ENCODE measurements at places on chromosomes 5 and 9.

- no peak for DNase-seq
Observed at GRCh38 chr9:107161338-107161737, 121.7 kb upstream of the RAD23B start.

DNA sequence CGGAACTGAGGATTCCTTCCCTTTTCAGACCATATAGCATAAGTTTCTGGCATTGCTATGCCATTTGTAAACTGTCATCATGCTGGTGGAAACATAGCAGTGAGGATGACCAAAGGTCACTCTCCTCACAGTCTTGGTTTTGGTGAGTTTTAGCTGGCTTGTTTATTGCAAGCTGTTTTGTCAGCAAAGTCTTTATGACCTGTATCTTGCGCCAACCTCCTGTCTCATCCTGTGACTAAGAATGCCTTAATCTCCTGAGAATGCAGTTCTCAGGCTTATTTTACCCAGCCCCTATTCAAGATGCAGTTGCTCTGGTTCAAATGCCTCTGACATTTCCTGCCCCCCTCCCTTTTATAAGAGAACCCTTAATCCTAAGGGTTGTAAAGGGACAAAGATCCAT, 26.7 kb upstream of the GRIA1 start:
- no peak for DNase-seq

GRCh38 chr5:106140101-106140500, 1530.6 kb downstream of the EFNA5 start:
- no peak for DNase-seq

DNA sequence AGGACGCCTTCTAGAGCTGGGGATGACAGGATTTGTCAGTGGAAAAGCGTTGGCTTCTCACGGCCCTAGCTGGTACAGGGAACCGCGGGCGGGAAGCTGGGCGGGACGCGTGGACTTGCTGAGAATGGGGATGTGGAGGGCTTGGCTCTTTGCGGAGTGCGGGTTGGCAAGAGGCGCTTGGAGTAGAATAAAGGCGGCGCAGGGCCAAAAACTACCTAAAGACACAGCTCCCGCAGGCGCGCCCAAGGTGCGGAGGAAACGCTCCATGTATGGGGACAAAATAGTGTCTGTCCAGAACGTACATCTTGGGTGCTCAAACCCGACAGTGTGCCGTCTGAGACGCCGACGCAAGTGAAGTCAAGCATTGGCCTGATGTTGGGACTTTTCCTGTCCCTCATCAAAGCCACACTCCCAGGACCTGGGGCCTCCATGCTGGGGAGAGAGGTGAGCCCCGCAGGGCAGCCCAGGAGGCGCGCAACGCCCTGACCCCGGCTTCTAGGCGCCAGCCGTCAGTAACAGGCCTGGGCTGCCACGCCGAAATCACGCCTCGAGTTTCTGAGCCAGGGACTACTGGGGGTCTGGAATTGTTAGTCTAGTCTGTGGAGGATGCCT, 1.6 kb upstream of the NKX2-5 start:
- DNase-seq: no peak

DNA sequence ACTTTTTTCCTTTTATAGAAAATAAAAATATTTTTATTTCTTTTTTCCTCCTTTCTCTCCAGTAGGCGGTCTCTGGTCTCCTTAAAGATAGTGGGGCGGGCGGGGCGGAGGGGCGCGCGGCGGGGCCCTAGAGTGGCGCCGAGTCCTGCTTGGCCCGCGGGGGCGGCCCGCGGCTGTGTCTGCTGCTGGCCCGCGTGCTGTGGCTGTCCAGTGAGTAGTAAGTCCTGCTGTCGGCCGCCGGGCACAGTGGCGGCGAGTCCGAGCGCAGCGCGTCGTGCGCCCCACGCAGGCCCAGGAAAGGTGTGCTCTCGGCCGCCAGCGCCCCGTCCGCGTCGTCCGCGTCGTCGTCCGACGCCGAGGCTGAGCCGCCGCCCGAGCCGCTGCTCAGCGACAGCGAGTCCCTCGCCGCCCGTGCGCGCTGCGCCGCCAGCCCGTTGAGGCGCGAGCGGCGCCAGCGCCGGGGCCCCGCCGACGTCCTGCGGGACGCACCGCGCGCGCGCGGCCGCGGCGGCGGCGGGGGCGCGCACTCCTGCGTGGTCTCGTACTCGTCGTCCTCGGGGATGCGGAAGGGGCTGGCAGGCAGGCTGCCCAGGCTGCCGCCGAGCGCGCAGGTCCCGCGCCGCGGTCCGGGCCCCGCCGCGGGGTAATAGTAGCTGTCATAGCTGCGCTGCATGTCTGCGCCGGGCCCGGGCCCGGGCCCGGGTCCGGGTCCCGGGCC, 52.3 kb downstream of the PSD2 start:
- DNase-seq: peak; percentile 60

DNA sequence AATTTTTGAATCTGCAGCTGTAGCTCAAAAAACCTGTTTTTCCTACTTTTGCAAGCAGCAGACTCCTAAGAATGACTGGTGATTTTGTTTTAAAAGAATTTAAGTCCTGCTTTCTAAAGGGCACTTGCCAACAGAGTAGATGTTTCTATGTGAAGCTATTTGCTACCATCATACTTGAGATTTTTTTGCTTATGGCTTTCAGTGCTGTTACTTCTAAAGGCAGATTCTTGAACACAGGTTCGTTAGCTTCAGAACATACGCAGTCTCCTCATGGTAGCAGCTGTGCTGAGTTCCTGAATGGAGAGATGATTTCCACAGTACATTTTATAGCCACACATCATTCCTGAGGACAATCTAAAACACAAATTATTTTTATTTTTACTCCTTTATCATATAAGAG, 24.4 kb upstream of the ELL2 start:
- DNase-seq: no peak

DNA sequence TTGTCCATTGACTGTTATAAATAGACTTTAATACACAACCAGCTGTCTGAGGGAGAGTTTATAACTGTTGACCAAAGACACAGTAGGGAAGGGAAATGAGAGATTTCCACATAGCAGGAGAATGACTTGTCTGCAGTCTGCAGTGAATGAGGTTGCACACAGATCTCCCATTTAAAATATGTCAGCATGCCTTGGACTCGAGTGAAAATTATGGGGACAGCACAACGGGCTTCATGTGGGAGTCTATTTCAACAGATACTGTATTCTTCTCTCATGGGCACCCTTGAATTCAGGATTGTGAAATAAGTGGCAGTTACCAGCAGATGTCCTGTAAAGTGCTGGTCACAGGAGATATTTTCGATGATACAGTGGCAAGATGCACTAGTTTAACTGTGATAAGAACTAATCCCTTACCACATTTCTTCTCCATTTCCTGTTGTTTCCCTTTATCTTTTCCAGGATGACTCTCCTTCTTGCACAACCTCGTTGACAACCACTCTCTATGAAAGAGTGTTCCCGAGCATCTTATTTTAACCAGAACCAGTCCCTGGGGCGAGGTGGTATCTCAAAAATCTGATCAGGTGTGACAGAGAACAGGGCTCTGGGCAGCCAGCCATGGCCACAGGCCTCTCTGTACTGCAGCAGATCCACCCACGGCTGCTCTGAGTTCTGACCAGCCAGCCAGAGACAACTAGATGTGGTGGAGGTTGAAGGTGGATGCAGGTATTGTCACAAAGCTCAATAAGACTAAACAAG, 51.5 kb upstream of the MAP3K1 start:
- DNase-seq: no peak
